Breast epithelium (tissue), 4 donors: ENCODE measurements at places on chromosomes 7 and 10. TPM values are rescaled to one million over a fixed set of nuclear protein-coding genes. Genes with fewer than 3 reads are reported as not detected.
A peak's percentile ranks its signal among the peaks of the same experiment; 100 is the strongest.

- H3K4me1 ChIP-seq, result no peaks in the 10 kb centered on the region
- no peaks in the 10 kb centered on the region for H3K36me3 ChIP-seq
- no peaks in the 10 kb centered on the region for H3K27me3 ChIP-seq
- DNase-seq, result peak; percentile 14
Observed at GRCh38 chr10:86295351-86295750, 71.2 kb downstream of the GRID1 start.

- no peaks in the 10 kb centered on the region for H3K36me3 ChIP-seq
- no peak overlapping the region for H3K4me3 ChIP-seq
- no peaks in the 10 kb centered on the region for H3K27me3 ChIP-seq
- H3K4me1 ChIP-seq, result no peaks in the 10 kb centered on the region
Observed at GRCh38 chr10:15570738-15571339, 148.9 kb downstream of the ITGA8 start.

- no peaks in the 10 kb centered on the region for H3K27me3 ChIP-seq
- no peaks in the 10 kb centered on the region for H3K4me1 ChIP-seq
- no peak overlapping the region for H3K4me3 ChIP-seq
- no peaks in the 10 kb centered on the region for H3K36me3 ChIP-seq
Observed at GRCh38 chr7:121153995-121154394, 165.5 kb downstream of the CPED1 start.

Gene SYCE1
- 3.9 TPM for total RNA-seq

- H3K4me1 ChIP-seq, result no peaks in the 10 kb centered on the region
- H3K27ac ChIP-seq, result peak overlapping the region; percentile 81
- no peak for DNase-seq
- no peaks in the 10 kb centered on the region for H3K36me3 ChIP-seq
- peak overlapping the region; percentile 87 for H3K4me3 ChIP-seq
Observed at GRCh38 chr10:47383261-47384147, 589 bp downstream of the ZNF488 start.

DNA sequence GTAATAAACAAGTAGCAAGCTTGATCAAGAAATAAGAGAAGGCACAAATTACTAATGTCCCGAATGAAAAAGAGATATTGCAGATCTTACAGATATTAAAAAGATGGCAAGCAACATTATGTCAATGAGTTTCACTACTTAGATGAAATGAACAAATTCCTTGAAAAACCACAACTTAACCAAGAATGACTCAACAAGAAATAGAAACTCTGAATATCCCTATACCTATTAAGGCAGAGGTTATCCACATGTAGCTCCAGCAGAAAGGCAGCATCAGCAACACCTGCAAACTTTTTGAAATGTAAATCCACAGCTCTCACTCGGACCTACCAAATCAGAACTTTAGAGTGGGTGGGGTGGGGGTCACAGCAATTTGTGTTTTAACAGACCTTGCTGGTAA is 33.6 kb downstream of the PDE1C start:
- no peak overlapping the region for H3K27ac ChIP-seq
- no peak overlapping the region for H3K4me3 ChIP-seq
- H3K36me3 ChIP-seq, result no peaks in the 10 kb centered on the region
- no peaks in the 10 kb centered on the region for H3K27me3 ChIP-seq

Gene CEP55
- 0.73 TPM for total RNA-seq

GRCh38 chr10:117796130-117796745 is 250.5 kb downstream of the RAB11FIP2 start:
- no peaks in the 10 kb centered on the region for H3K36me3 ChIP-seq
- H3K4me1 ChIP-seq, result no peaks in the 10 kb centered on the region

Gene SMKR1
- total RNA-seq, result not detected

- H3K27ac ChIP-seq, result no peak overlapping the region
- H3K27me3 ChIP-seq, result no peaks in the 10 kb centered on the region
- no peak overlapping the region for H3K4me3 ChIP-seq
- no peaks in the 10 kb centered on the region for H3K36me3 ChIP-seq
- DNase-seq, result no peak
Observed at GRCh38 chr10:32661346-32661745, 215.4 kb downstream of the CCDC7 start.

Gene GSDME
- total RNA-seq, result 15.1 TPM

- H3K36me3 ChIP-seq, result no peaks in the 10 kb centered on the region
- H3K4me3 ChIP-seq, result no peak overlapping the region
- H3K27ac ChIP-seq, result no peak overlapping the region
- DNase-seq, result no peak
- no peaks in the 10 kb centered on the region for H3K27me3 ChIP-seq
- no peaks in the 10 kb centered on the region for H3K4me1 ChIP-seq
Observed at GRCh38 chr10:71421075-71421434, 24.3 kb downstream of the CDH23 start.

Gene ADRB1
- 0.66 TPM for total RNA-seq

GRCh38 chr7:150992051-150992640 is 1.3 kb downstream of the NOS3 start:
- H3K27ac ChIP-seq, result no peak overlapping the region
- no peak for DNase-seq
- H3K27me3 ChIP-seq, result no peaks in the 10 kb centered on the region

Gene STAG3
- 3.3 TPM for total RNA-seq

- no peak overlapping the region for H3K27ac ChIP-seq
- H3K36me3 ChIP-seq, result no peaks in the 10 kb centered on the region
- H3K27me3 ChIP-seq, result no peaks in the 10 kb centered on the region
- DNase-seq, result no peak
- H3K4me1 ChIP-seq, result no peaks in the 10 kb centered on the region
Observed at GRCh38 chr7:41559426-41559825, 143.5 kb downstream of the INHBA start.

GRCh38 chr10:13950543-13950939 is 363.8 kb downstream of the PRPF18 start:
- no peak overlapping the region for H3K4me3 ChIP-seq
- no peak for DNase-seq
- H3K27me3 ChIP-seq, result no peaks in the 10 kb centered on the region
- no peaks in the 10 kb centered on the region for H3K4me1 ChIP-seq
- H3K36me3 ChIP-seq, result no peaks in the 10 kb centered on the region
- H3K27ac ChIP-seq, result no peak overlapping the region

- H3K36me3 ChIP-seq, result no peaks in the 10 kb centered on the region
- DNase-seq, result no peak
- H3K27me3 ChIP-seq, result no peaks in the 10 kb centered on the region
- no peaks in the 10 kb centered on the region for H3K4me1 ChIP-seq
- H3K4me3 ChIP-seq, result no peak overlapping the region
Observed at GRCh38 chr7:148862481-148862880, 21.6 kb downstream of the EZH2 start.

Gene GRID2IP
- not detected for total RNA-seq

DNA sequence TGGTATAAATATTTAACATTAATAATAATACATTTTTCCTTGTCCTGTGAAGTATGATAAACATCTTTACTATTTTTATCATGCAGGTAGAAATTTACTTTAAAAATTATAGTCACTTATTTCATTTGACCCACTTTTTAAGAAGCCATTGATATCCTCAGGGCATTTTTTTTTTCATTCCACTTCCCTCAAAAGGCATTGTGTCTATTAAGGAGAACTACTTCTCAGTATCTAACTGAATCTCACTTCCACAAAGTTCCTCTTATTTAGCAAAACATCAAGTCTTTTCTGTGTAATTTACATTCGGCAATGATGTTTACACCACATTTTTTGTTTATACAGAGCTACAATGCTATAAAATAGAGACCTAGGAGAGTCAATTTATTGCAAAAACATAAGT is 388.2 kb upstream of the AKR1E2 start:
- no peaks in the 10 kb centered on the region for H3K36me3 ChIP-seq
- H3K4me1 ChIP-seq, result no peaks in the 10 kb centered on the region
- no peak for DNase-seq
- no peaks in the 10 kb centered on the region for H3K27me3 ChIP-seq
- H3K4me3 ChIP-seq, result no peak overlapping the region

Gene CPEB3
- 5.2 TPM for total RNA-seq

Gene RPEL1
- not detected for total RNA-seq

Gene C10orf105
- under 0.01 TPM for total RNA-seq

GRCh38 chr7:73342645-73343044 is 14.7 kb downstream of the FKBP6 start:
- H3K27ac ChIP-seq, result no peak overlapping the region
- no peaks in the 10 kb centered on the region for H3K27me3 ChIP-seq
- H3K36me3 ChIP-seq, result no peaks in the 10 kb centered on the region

Gene SLC39A12
- total RNA-seq, result 0.88 TPM

- no peaks in the 10 kb centered on the region for H3K4me1 ChIP-seq
- DNase-seq, result no peak
- H3K27ac ChIP-seq, result peak overlapping the region; percentile 91
Observed at GRCh38 chr7:2018569-2019460, 213.9 kb downstream of the MAD1L1 start.

DNA sequence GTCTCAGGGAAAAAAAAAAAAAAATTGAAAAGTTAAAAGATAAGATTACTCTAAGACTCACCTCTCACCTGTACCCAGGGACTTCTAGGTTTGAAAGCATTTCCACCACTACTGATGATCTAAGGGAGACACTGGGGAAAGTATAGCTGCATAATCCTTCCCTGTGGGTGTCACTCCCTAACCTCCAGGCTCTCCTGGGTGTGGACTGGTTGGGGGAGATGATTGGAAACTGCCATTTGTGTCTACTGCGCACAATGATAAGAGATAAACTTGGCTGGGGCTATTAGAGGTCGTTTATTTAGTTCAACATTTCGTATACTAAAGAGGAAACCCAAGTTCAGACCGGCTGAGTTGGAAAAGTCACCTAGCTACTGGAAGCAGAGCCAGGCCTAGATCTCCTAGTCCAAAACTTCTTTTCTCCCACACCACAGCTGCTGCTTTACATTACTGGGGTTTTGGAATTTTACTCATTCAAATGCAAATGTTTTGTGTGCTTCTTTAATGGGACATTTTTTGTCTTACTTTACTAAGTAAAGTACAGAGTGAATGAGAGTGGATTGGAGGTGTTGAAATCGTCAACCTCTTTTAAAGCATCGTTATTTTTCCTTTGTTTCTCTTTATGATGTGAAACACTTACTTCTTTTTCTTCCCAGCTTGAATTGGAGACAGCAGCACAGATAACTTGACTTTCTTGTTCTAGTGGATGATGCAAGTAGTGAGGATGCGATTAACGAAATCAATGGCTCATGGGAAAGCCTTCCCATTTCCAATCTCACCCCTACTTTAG is 22.3 kb upstream of the SEC61G start:
- DNase-seq, result no peak
- no peaks in the 10 kb centered on the region for H3K4me1 ChIP-seq
- H3K36me3 ChIP-seq, result no peaks in the 10 kb centered on the region
- no peak overlapping the region for H3K27ac ChIP-seq

Gene ATRNL1
- total RNA-seq, result 11.4 TPM

DNA sequence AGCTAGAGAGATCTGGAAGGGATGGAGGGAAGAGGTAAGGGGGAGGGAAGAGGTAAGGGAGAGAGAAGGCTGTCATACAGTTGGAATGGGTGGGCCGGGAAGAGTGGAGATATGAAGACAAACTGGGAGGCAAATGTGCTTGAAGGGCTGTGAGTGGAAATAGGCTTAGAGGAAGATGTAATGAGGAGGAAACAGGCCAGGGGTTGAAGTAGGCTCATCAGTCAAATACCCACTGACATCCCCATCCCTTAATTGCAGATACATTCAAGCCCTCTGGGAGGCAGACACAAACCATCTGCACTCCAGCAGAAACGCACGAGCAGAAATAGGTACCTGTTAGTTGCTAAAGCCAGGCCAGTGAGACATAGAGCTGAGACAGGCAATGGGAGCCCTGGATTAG is 2.1 kb downstream of the SYNPO2L start:
- H3K4me3 ChIP-seq, result no peak overlapping the region
- DNase-seq, result no peak
- no peaks in the 10 kb centered on the region for H3K4me1 ChIP-seq
- H3K27ac ChIP-seq, result no peak overlapping the region
- H3K27me3 ChIP-seq, result no peaks in the 10 kb centered on the region
- no peaks in the 10 kb centered on the region for H3K36me3 ChIP-seq

- DNase-seq, result no peak
- H3K27me3 ChIP-seq, result peaks cover 17% of the 10 kb centered on the region
- H3K4me3 ChIP-seq, result no peak overlapping the region
- no peaks in the 10 kb centered on the region for H3K36me3 ChIP-seq
Observed at GRCh38 chr7:21128062-21128817, 299.6 kb upstream of the SP4 start.

- peaks cover 48% of the 10 kb centered on the region for H3K27me3 ChIP-seq
- peak within 1 kb of the TSS; percentile 78 for H3K4me3 ChIP-seq
- no peaks in the 10 kb centered on the region for H3K4me1 ChIP-seq
- no peak for DNase-seq
- H3K36me3 ChIP-seq, result no peaks in the 10 kb centered on the region
- peak within 1 kb of the TSS; percentile 68 for H3K27ac ChIP-seq
Observed at GRCh38 chr7:15686295-15686956, at the start of gene MEOX2. TSS of gene MEOX2 (minus strand) at chr7:15686683. CDS start at chr7:15686402, 281 bp downstream.

DNA sequence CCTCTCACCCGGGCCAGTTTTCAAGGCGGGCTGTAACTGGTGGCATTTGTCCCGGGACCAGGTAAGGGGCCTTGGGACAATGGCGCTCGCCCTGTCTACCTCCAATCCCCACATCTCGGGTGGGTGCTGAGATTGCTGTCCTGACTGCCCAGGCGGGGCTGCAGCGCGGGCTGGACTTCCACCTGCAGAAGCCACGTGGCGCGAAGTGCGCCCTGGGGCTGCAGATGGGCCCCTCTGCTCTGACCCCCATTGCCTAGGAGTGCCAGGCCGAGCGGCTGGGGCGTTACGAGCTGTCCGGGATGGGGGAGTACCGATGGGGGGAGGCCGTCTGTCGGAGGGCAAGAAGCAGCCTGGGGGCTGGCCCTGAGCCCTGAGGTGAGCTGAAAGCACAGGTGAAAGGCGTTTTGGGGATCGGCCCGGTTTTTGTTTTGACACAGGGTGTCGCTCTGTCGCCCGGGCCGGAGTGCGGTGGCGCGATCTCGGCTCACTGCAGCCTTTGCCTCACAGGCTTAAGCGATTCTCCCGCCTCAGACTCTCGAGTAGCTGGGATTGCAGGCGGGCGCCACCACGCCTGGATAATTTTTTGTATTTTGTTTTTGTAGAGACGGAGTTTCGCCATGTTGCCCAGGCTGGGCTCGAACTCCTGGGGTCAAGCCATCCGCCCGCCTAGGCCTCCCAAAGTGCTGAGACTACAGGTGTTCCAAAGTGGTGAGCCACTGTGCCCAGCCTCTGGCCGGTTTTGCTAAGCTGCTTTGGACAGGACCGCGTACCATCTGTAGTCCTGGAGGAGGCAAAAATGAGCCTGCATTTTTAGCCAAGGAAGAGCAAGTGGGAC is at the start of gene SFXN2:
SFXN2 (plus strand) TSS at position 16 of the 835 bp plus-strand sequence. CDS start 12,001 bp downstream, outside the sequence.
- peak; percentile 56 for DNase-seq
- H3K36me3 ChIP-seq, result no peaks in the 10 kb centered on the region
- H3K4me1 ChIP-seq, result peaks cover 5% of the 10 kb centered on the region
- no peaks in the 10 kb centered on the region for H3K27me3 ChIP-seq
- peak within 1 kb of the TSS; percentile 99 for H3K4me3 ChIP-seq
